CD4-positive, alpha-beta T cell (primary cell): ENCODE measurements at places on chromosomes 12 and 14. TPM values are rescaled to one million over a fixed set of nuclear protein-coding genes. Genes with fewer than 3 reads are reported as not detected.

Gene RNU4-1
- 913 TPM for total RNA-seq

GRCh38 chr14:101791919-101792572 is 30.5 kb downstream of the PPP2R5C start:
- DNase-seq: no peak
- peaks cover 2% of the 10 kb centered on the region for H3K36me3 ChIP-seq
- peak overlapping the region; percentile 40 for H3K4me3 ChIP-seq
- H3K4me1 ChIP-seq: peaks cover 12% of the 10 kb centered on the region

DNA sequence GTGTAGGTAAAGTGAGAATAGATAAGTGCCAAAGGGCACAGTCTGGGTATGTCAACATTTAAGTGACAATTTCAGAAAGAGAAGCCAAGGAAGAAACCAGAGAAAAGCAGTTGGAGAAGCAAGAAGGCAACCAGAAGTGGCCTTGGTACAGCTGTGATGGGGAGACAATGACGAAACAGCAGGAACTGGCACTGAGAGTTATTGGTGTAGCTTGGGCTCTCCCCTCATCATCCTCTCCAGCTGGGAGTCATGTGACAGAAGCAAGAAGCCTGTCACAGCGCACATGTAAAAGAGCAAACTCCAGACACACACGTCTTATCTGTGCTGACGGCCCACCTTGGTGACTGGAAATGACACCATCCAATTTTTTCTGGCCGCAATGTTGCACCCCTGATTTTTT is 203.3 kb upstream of the NUDT4 start:
- H3K4me1 ChIP-seq: no peaks in the 10 kb centered on the region
- no peak for DNase-seq
- H3K27ac ChIP-seq: no peak overlapping the region
- no peaks in the 10 kb centered on the region for H3K36me3 ChIP-seq

DNA sequence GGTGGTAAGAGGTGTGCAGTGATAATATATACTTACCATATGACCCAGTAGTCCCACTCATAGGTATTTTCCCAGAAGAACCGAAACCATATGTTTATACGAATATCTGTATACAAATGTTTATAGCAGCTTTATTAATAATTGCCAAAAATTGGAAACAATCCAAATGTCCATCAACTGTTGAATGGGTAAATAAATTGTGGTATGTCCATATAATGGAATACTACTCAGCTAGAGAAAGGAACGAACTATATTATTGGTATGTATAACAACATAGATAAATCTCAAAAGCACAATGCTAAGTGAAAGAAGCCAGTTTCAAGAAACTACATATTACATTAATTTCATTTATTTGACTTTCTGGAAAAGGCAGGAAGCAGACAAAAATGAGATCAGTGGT is 66.1 kb downstream of the TTLL5 start:
- H3K27me3 ChIP-seq: no peaks in the 10 kb centered on the region
- no peaks in the 10 kb centered on the region for H3K4me1 ChIP-seq
- peaks cover 10% of the 10 kb centered on the region for H3K36me3 ChIP-seq
- H3K27ac ChIP-seq: no peak overlapping the region
- no peak overlapping the region for H3K4me3 ChIP-seq
- no peak for DNase-seq

GRCh38 chr14:53156238-53156637 is 3.1 kb upstream of the DDHD1 start:
- H3K27ac ChIP-seq: no peak overlapping the region
- H3K4me3 ChIP-seq: no peak overlapping the region
- DNase-seq: no peak

GRCh38 chr12:125683748-125684381 is 618.6 kb downstream of the AACS start:
- no peaks in the 10 kb centered on the region for H3K4me1 ChIP-seq
- no peaks in the 10 kb centered on the region for H3K36me3 ChIP-seq
- no peaks in the 10 kb centered on the region for H3K27me3 ChIP-seq
- no peak for DNase-seq
- H3K27ac ChIP-seq: no peak overlapping the region

Gene PMCH
- total RNA-seq: not detected

DNA sequence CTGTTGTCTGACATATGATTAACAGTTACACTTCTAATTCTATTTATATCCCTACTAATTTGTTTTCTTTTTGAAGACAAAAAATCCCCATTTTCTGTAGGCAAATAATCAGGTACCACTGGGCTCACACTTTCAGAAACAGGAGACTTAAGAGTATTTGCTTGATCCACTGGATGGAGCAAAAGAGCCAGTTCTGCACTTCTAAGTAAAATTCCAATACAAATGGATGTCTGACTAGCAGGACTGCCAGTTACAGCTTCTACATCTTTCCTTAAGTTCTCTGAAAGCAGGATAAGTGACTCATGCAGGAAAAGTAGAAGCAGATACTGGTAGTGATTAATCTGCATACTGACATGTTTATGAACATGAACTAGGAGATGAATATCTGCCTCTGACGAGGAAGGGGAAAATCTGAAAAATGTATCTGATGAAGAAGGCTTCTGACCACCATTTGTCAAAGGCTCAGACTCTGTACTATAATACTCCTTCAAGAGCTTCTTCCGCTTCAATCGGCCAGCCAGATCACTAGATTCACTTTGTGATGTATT is 73.8 kb upstream of the ANKS1B start:
- H3K4me1 ChIP-seq: no peaks in the 10 kb centered on the region
- H3K27ac ChIP-seq: no peak overlapping the region
- no peaks in the 10 kb centered on the region for H3K27me3 ChIP-seq
- DNase-seq: no peak

DNA sequence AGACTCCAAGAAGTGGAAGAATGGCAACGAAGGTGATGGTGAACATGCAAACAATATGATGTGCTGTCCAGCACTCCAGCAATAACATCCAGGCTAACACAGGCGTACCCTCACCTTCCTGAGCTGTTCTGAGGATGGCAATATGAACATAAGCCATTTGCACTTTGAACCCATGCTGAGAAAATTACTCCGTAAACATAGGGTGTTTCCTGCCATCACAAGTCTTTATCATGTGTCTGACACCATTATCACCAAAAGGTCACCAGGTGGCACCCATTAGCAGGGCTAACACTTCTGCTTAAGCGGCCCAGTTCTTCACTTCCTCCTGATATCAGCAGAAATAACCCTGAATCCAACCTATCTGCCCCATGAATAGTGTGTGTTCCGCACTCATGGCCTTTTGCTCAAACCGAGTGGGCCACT is 482.8 kb downstream of the MED13L start:
- H3K4me1 ChIP-seq: no peaks in the 10 kb centered on the region
- H3K27me3 ChIP-seq: peaks cover 2% of the 10 kb centered on the region
- no peak overlapping the region for H3K4me3 ChIP-seq
- no peak overlapping the region for H3K27ac ChIP-seq
- no peaks in the 10 kb centered on the region for H3K36me3 ChIP-seq

Gene PTPN6
- 83.5 TPM for total RNA-seq

DNA sequence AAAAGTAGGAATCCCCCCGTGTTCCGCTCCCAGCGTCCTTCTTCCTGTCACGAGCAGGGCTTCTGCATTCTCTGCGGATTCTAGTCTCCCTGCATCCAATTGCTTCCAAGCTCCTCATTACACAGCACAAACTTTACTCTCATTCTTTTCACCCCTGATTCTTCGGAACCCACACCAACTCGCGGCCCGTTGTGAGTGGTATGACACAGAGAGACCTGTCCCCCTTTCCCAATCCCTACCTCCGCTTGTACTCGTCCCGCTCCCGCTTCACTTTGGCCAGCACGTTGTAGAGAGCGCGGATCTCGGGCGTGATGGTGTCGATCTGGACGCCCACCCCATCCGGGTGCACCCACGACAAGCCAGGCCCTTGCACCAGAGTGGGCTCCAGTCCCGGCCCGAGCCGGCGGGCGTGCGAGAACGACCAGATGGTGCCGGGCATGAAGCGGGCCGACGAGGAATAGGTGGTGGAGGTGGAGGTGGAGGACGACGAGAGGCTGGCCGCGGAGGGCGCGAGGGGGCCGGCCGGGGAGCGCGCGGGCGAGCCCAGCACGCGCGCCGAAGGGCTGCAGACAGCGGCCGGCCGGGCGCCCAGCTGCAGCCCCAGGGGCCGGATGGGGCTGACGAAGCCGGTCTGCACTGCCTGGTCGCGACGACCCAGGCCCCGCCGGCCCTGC is 687 bp downstream of the IFFO1 start:
- H3K36me3 ChIP-seq: peaks cover 50% of the 10 kb centered on the region

Gene NUAK1
- 0.16 TPM for total RNA-seq

GRCh38 chr12:92703786-92704185 is 997 bp downstream of the PLEKHG7 start:
- no peak overlapping the region for H3K4me3 ChIP-seq
- no peaks in the 10 kb centered on the region for H3K4me1 ChIP-seq
- no peaks in the 10 kb centered on the region for H3K27me3 ChIP-seq

DNA sequence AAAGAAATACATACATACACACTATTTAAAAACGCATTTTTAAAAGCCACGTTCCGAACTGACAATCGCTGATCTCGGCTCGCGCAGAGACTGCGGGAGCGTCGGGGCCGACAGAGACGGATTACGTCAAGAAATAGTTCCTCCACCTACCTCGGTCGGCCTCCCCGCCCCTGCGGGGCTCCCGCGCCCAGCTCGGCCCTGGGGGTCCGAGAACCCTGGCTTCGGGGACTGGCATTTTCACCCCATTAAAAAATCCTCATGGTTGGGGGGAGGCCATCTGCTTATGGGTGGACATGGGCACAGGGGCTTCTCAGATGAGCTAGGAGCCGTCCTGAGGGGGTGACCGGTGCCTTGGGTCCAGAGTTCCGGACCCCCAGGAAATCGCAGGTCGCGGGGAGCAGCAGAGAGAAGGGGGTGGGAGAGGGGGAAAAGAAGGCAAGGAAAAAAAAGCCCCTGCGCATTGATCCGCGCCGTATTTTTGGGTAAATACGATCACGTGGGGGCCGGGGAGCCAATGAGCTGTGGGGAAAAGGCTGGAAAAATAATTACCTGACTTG is 324 bp upstream of the HOXC9 start:
- peaks cover 98% of the 10 kb centered on the region for H3K27me3 ChIP-seq
- no peak for DNase-seq
- H3K27ac ChIP-seq: no peak overlapping the region

Gene IFNG
- total RNA-seq: 3.2 TPM

DNA sequence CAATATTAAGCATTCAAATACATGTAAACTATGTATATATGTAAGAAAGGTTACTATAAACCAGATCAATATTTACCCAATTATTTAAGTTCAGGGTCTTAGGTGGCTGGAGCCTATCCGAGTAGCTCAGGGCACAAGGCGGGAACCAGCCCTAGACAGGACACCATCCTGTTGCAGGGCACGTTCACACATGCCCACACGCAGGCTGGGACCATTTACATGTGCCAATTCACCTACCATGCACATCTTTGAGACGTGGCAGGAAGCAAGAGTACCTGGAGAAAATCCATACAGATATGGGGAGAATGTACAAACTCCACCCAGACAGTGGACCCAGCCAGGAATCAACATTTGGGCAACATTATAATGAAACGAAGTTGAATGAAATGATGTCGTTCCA is 263.0 kb upstream of the E2F7 start:
- DNase-seq: no peak
- H3K4me3 ChIP-seq: no peak overlapping the region
- no peaks in the 10 kb centered on the region for H3K36me3 ChIP-seq
- H3K27ac ChIP-seq: no peak overlapping the region
- H3K27me3 ChIP-seq: peaks cover 11% of the 10 kb centered on the region
- H3K4me1 ChIP-seq: peaks cover 4% of the 10 kb centered on the region

DNA sequence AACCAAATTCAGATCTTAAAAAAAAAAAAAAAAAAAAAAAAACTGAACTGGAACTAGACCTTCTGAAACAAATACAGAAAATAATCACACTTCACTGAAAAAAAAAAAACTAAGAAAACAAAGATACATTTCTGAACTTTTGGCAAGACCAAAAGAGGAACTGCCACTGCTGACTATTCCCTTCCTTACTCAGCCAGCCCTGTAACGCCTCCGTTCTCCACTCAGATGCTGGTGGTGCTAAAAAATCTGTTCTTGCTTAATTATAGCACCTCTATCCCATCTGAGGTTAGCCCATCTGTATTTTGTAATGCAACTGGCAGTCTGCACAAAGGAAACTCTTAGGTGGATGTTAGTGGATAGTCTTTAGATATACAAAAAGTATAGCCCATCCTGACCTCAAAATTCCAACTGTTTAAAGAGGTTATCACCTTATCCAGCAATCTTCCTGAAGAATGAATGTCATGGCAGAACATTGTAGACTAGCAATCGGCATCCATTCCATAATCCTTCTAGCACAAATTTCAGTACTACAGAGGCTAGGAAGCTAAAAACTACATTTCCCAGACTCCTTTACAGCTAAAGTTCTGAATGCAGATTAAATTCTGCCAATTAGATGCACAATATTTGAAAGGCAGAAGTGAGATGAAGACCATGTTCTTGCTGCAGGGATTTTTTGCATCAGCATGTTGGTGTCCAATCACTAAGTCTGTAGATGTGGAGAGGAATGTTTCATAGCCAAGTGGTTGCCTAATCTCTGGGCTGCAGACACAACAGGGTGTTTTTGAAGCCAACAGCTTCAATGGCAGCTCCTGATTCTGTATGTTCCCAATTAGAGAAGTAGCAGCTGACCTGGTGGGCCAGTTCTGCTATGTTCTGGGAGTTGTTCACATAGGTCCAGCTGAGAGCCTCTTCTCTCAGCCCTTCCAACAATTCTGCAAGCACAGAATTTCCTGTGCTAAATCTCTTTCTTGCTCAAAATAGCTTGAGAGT is 5.7 kb downstream of the MAP3K9 start:
- H3K4me3 ChIP-seq: no peak overlapping the region
- no peak for DNase-seq

DNA sequence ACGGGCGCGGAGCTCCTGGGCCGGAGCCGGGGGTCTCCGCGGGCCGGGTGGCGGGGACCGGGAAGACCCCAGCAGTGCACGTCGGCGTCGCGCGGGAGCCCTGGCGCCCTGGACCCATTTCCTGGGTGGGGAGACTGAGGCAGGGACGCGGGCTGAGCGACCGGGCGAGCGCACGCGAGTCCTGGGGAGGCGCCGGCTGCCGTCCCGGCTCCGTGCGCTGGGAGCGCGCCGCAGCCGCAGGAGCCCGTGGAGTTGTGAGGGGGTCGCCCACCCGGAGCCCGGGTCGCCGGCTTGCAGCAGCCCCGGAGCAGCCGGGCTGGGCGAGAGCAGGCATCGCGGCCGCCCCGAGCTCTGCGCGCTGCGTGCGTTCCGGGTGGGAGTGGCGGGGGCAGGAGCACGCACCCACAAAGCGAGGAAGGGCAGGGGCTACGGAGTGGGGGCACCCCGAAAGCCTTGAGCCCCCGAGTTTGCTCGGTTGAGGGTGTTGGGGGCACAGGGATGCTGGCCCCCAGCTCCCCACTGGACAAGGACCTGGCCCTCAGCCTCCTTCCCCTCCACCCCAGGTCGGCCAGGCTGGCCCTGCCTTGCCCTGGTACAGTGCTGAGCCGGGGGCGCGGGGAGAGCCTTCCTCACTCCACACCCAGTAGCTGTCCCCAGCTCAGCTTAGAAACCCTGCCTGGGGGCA is 620 bp downstream of the MMP17 start:
- DNase-seq: no peak
- peak overlapping the region; percentile 35 for H3K4me3 ChIP-seq
- H3K36me3 ChIP-seq: no peaks in the 10 kb centered on the region
- peaks cover 28% of the 10 kb centered on the region for H3K4me1 ChIP-seq
- peaks cover 47% of the 10 kb centered on the region for H3K27me3 ChIP-seq
- H3K27ac ChIP-seq: no peak overlapping the region

Gene STAC3
- 2.0 TPM for total RNA-seq
